NCI-H2081 treated with DMSO at 0.1 percent for 48 hours (cell line): ENCODE measurements at places on chromosomes 16 and 17.

DNA sequence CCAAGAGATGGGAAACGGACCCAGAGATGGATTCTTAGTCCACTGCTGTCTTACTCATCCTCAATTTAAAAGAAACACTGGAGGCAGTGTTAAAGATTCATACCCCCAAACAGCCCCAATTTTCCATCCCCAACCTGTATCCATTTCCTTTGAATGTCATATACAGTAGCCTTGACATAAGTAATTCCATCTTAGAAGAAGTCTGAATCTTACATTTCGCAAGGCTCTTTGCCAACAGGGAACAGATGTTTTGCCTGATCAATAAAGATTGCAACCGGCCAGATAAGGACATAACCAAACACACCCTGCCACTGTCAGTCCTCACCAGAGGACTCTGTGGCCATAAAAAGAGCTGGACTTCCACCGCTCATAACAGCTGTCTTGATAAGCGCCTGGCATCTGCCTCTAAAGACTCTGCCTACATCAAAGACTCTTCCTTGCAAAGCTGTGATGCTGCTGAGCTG lies 59.0 kb upstream of the MED9 start:
- DNase-seq: no peak

GRCh38 chr16:4273858-4274311 lies 1.1 kb upstream of the TFAP4 start:
- DNase-seq: no peak

- no peak for DNase-seq
These were observed 5.9 kb downstream of the RAB11FIP4 start for GRCh38 chr17:31397256-31397939.

DNA sequence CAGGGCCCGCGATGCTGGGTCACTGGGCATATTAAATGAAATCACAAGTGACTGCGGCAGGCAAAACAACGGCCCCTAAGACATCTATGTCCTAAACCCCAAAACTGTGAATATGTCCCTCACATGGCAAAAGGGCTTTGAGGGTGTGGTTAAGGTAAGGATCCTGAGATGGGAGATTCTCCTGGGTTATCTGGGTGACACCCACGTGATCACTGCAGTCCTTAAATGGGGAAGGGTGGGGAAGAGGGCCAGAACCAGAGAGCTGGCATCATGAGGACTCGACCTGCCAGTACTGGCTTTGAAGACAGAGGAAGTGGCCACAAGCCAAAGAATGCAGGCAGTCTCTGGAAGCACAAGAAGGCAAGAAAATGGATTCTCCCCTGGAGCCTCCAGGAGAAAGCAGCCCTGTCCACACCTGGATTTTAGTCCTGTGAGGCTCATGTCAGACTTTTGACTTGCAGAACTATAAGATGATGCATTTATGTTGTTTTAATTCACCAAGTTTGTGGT lies 12.5 kb downstream of the COTL1 start:
- DNase-seq: no peak
